ENCODE measurements at places on chromosomes 3 and 15.

GRCh38 chr15:90071220-90071807 is 31.0 kb downstream of the IDH2 start:
- DNase-seq = peak; percentile 79

GRCh38 chr3:45608885-45609284 is 14.3 kb downstream of the LIMD1 start:
- no peak for DNase-seq

DNA sequence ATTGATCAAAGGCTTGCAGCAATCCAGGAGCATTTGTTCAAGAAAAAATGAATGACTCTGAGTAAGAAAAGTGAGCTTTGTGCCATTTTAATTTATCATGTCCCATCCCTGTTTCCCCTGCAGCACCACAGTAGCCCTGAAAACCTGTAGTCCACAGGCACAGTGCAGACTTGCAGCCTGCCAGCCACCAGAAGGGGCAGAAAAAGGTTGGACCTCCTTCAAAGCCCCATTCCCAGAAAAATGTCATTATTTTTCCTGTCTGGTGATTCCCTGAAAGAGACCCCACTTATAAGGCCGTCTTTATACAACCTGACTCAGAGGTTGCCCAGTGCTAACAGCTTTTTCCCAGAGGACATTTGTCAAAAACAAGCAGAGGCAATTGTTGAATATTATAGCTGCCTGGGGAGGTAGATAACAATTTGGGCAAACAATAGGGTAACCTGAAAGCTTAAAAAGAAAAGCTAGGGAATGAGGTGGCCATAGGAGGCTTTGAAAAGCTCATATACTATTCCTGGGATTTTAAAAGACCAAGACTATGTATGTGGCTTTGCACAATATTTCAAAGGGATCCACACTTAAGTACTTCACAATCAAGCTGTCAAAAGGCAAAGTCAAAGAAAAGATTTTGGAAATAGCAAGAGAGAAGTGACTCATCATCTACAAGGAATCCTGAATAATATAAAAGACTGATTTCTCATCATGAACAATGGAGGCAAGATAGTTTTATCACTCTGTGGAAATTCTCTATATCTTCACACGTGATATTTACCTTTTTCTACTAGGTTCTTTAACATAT is 136.8 kb upstream of the PLXNA1 start:
- no peak for DNase-seq

- DNase-seq = no peak
Measured at GRCh38 chr3:17075907-17076306, 191.2 kb downstream of the PLCL2 start.

- DNase-seq = no peak
Measured at GRCh38 chr3:10356461-10356981, 35.6 kb upstream of the SEC13 start.

Data from activated T-cell treated with anti-CD3 and anti-CD28 coated beads, Interleukin-2, amount 50 U/mL, for 24 hours (primary cell).